GM04503 (cell line): ENCODE measurements at places on chromosomes 7 and 10.

DNA sequence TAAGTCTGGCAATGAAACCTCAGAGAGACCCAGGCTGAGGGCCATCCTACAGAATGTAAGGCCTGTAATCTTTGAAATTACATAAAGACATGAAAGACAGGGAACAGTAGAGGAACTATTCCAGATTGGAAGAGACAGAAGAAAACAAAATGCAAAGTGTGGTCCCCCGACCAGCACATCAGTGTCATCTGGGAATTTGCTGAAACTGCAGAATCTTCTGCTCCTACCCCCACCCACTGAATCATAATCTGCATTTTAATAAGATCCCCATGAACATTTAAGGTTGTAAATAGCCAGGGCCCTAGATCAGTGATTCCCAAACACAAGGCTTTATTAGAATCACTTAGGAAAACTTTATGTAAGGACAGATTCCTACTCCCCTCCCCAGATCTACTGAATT, 154.4 kb downstream of the NOC3L start:
- no peak for DNase-seq

DNA sequence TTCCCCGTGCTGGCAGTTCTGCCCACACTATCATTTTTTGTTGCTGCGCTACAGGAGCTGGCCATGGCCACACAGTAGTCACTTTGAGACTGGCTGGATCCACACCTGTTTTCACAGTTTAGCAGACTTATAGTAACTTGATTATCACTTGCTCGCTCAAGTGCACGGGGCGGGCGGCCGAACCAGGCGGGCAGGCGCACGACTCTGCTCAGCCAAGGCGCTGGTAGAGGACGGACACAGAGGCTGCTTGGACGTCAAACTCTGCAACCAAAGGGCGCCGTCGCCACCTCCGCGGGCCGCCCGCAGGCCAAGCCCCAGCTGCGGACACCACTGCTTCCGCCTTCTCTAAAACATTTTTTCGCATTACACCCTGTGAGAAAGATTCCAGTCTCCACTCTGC, 38.4 kb upstream of the PHYHIPL start:
- no peak for DNase-seq

GRCh38 chr10:11276449-11276990, 258.8 kb downstream of the CELF2 start:
- no peak for DNase-seq

- no peak for DNase-seq
These were observed 646 bp downstream of the SGCE start for GRCh38 chr7:94655126-94655847.

DNA sequence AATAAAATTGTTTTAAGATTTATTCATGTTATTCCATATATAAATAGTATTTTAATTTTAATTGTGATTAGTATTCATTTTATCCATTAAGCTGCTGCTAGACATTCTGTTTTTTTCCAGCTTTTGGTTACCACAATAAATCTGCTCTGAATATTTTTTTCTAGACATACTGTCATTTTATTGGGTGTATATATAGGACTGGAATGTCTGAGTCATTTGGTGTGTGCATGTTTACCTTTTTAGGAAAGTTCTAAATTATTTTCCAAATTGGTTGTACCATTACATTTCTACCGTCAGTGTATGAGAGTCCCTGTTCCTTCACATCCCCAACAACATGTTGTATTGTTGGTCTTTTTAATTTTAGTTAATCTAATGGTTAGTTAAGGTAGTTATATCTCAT, 1138.1 kb downstream of the REEP3 start:
- DNase-seq, result no peak

DNA sequence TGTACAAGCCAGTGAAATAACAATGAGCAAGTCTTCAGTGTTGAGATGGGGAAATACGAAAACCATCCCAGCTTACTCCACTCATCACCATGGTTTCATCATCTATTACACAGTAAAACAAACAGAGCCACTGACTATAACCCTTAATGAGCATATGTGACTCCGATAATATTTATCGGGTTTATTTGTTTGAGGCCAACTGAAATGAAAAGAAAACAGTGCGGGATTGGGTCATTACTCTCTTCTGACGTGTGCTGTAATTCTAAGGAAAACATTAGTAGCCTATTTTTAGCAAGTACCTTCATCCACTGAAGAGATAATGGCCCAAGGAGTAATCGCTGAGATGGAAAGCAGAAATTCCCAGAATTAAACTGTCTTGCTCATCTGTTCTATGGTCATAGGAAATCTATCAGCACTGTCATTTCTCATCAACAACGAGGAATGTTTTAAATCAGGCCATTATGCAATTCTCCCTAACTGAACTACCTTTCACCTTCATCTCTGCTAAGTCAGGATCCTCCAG, 716.5 kb downstream of the INHBA start:
- DNase-seq, result peak; percentile 27

GRCh38 chr7:25223206-25223605, 5.1 kb downstream of the NPVF start:
- no peak for DNase-seq

DNA sequence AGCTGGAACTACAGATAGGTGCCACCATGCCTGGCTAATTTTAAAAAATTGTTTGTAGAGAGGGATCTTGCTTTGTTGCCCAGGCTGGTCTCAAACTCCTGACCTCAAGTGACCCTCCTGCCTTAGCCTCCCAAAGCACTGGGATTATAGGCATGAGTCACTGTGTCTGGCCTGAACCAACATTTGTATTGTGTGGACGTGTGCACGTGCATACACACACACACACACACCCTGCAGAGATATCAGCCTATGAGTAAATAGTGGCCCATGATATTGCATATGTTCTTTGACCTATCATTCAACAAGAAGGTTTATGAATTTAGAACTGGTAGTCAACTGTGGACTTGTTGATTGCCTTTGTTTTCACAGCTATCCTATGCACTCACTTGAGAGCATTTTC, 161.6 kb downstream of the BAMBI start:
- no peak for DNase-seq

- no peak for DNase-seq
These were observed 590 bp upstream of the CRTAC1 start for GRCh38 chr10:98030991-98031431.

- DNase-seq, result no peak
These were observed 417.5 kb downstream of the DPP6 start for GRCh38 chr7:154469652-154470051.

- no peak for DNase-seq
These were observed 196.2 kb downstream of the FANK1 start for GRCh38 chr10:126092366-126093215.

DNA sequence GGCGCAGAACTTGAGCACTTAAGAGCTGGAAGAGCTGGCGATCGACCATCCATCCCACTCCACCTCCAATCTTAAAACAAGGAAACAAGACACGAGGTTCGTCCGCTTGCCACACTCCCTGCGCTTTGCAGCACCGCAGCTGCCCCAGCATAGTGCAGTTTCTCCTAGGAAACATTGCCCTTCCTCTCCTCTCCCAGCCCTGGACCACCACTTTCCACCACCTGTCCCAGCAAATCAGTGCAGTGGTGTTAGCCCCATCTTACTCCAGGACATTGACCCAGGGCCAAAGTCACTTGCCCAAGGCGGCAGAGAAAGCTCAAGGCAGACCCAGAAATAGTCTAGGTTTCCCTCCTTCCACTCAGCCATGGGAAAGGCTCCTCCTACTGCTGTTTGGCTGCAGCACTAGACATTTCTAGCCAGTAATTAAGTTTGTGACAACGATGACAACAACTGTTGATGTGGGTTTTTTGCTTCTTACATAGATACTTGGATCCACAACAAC, 1.5 kb upstream of the PARD3 start:
- no peak for DNase-seq

GRCh38 chr7:131254211-131254610, 73.5 kb upstream of the MKLN1 start:
- no peak for DNase-seq

DNA sequence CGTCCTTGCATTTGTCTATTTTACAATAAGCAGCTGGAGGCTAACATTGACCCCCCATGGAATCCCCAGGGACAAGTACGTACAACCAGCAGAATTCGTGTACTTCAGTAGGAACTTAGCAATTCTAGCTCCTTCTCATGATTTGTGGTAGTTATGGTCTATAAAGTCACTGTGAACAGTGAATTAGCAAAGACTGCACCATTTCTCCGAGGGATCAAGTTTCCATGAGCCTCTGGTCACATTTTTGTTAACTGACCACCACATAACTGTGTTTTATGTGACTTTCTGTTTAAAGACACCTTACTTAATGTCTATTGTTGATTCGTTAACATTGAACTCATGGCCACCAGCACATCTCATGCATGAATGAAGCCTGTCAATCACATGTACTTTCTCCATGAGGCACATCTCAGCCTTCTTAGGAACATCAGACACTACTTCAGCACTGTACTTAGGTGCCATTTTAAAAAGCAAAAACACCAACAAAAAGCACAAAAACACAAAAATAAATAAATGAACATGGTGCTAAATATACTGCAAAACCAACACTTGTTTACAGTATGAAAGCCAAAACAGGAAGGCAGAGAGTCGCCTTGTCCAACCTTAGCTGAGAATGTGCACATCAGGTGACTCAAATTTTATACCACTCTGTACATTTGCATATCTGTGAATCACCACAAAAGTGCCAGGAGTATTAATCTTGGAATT, 9.0 kb upstream of the UCN3 start:
- no peak for DNase-seq

GRCh38 chr10:126027692-126028091, 131.3 kb downstream of the FANK1 start:
- no peak for DNase-seq

GRCh38 chr10:113557424-113557862, 4.6 kb downstream of the HABP2 start:
- no peak for DNase-seq

- DNase-seq, result peak; percentile 66
These were observed 1.7 kb upstream of the CCDC201 start for GRCh38 chr7:45874408-45875131.

GRCh38 chr7:1586827-1587705, 17.2 kb upstream of the PSMG3 start:
- DNase-seq, result no peak

- DNase-seq, result no peak
These were observed 41.9 kb downstream of the AGK start for GRCh38 chr7:141593134-141593533.

DNA sequence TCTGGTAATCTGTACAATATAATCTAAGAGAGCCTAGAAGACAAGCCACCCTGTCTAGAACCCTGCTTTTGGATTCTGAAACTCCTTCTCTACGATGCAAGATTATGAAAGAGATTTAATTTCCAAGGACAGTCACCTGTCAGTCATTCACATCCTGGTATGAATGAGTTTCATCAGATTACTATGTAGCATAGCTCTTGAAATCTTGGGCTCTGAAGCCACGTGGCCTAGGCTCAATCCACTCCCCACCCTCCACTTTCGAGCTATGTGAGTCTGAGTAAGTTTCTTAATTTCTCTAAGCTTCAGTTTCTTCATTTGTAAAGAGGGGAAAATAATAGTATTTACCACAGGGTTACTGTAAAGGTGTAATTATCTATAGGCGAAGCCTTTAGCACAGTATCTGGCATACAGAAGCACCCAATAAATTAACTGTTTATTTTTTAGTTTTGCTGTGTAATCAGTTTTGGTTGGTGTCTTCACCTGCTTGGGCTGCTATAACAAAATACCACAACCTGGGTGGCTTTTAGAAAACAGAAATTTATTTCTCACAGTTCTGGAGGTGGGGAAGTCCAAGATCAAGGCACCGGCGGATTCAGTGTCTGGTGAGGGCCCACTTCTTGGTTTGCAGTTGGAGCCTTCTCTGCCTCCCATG, 71.3 kb downstream of the MYOF start:
- DNase-seq, result no peak

DNA sequence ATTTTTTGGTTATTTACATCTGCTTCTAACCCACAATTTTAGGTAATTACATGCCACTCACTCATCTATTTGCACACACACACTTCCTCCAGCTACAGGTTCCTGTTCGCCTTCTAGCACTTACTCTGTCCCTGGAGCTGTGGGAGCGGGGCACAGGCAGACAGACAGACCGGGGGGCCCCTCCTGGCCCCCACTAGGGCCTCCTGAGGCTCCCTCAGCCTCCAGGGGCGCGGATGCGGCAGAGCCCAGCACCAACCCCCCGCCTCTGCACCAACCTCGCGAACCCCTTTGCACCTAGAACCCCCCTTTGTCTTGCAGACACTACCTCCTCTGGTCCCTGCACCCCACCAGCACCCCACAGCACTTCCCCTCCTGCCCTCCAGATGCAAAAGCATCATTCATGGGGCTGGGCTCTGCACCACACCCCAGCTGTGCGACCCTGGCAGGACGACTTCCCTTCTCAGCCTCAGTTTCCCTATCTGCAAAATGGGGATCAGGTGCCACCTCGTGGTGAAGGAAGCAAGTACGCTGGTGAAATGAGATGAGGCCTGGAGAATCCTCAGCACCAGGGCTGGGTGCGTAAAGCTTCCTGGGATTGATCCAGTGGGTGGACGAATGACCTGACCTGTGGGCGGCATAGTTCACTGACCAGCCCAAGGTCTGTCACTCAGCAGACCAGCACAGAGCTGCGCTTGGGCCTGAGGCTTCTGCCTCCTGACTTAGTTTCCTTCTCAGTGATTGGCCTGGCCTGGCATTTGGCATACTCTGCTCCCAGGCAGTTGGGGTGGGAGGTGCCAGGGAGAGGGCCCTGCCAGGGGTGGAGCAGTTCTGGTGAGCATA, 37.9 kb downstream of the ELFN1 start:
- DNase-seq, result no peak

GRCh38 chr10:113681533-113682470, 2.1 kb downstream of the CASP7 start:
- DNase-seq, result no peak

- DNase-seq, result no peak
These were observed 22.6 kb upstream of the AUTS2 start for GRCh38 chr7:69575651-69576050.

- no peak for DNase-seq
These were observed 136.9 kb upstream of the PALS2 start for GRCh38 chr7:24436131-24436920.

GRCh38 chr10:66719483-66719882, 206.4 kb upstream of the LRRTM3 start:
- no peak for DNase-seq

- DNase-seq, result no peak
These were observed 71.0 kb downstream of the NRP1 start for GRCh38 chr10:33263453-33263852.

DNA sequence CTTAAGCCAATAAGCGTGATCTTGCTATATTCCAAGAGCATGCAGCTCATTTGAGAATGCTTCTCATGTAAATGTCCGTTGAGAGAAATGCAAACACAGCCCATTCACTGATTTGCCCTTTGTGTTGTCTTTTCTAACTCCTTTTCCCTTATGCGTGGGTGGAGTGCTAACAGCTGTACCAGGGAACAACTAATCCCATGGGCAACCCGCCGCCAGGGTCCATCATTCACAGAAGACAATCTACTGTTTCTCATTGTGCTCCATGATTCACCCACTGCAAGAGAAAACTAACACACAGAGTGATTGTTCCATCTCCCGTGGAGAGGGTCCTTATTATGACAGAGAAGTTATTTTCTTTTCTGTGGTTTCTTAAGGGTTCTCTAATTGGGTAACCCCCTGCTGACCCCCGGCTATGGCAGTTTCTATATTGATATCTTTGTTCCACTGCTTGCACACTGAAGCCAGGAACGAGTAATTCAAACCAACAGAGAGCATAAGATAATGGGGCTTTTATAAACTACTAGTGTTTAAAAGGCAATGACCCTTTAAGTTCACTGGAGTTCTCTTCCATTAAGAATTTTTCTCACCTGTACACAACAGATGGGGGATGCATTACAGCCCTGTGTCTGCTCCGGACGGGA, 298.7 kb downstream of the BAMBI start:
- DNase-seq, result no peak
